Activated CD8-positive, alpha-beta T cell treated with anti-CD3 and anti-CD28 coated beads, Interleukin-2, amount 10 ng/mL, durations not matched to agents 7 days and 5 days (primary cell): ENCODE measurements at places on chromosomes 1 and 21. TPM values are rescaled to one million over a fixed set of nuclear protein-coding genes. Genes with fewer than 3 reads are reported as not detected.
A peak's percentile ranks its signal among the peaks of the same experiment; 100 is the strongest.

POU3F1 gene
- total RNA-seq, result not detected

ICOSLG gene
- total RNA-seq, result 1.8 TPM

- no peak for DNase-seq
Measured at GRCh38 chr1:60949154-60949825, 133.1 kb upstream of the NFIA start.

DNA sequence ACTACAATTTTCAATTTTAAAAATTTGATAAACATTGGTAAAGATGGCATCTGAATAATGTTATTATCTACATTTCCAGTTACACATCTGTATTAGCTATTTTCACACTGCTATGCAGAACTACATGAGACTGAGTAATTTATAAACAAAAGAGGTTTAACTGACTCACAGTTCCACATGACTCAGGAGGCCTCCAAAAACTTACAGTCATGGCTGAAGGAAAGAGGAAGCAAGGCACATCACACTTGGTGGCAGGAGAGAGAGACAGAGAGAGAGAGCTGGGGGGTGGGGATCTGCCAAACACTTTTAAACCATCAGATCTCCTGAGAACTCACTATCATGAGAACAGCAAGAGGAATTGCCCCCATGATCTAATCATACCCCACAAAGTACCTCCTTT, 850.0 kb downstream of the LTN1 start:
- DNase-seq, result no peak

- peak; percentile 30 for DNase-seq
Measured at GRCh38 chr1:115469703-115470476, 131.8 kb upstream of the NGF start.

GRCh38 chr1:41535276-41535675, 50.8 kb upstream of the EDN2 start:
- no peak for DNase-seq

DNA sequence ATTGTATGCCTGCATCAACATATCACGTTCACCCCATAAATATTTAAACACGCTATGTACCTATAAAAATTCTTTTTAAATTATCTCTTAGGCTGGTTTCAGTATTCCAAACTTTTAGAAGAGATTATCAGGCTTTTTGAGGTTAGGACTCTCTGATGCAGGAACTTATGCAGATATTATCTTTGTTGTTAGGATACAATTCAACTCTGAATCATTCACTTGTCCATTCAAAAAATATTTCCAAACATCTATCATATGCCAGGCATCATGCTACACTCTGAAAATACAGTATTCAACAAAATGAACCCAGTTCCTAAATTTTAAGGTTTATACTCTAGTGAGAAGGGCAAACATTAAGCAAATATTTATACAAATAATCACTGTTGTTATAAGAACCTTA, 40.5 kb downstream of the ASH1L start:
- DNase-seq, result no peak

DNA sequence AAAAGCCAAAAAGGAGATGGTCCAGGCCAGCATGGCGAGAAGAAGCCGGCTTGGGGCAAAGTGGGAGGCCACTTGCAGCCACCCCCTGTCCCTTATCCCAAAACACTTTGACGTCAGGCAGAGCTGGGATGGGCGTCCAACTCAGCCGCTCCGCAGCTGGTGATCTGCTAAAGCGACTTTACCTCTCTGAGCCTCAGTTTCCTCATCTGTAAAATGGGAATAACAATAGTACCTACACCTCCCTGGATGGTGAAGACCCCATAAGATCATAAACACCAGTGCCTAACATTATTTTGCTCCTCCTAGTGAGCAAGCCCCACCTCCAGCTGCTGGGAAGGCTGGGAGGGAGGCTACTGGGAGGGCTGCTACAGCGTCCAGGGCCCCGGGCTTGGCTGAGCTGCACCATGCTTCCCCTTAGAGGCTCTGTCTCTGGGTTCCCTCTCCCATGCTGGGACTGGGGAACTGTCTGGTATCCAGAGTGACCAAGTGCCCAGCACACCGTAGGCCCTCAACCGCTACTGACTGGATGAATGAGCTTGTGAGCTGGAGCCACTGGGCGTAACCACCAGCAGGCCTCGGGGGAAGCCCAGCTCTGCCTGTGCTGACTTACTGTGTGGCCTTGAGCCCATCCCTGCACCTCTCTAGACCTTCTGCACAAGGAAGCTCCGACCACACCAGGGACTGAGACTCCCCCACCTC, 18.3 kb downstream of the IFFO2 start:
- no peak for DNase-seq

GRCh38 chr21:38486706-38487105, 11.6 kb downstream of the ERG start:
- DNase-seq, result no peak

RORC gene
- 2.4 TPM for total RNA-seq

SPATA6 gene
- total RNA-seq, result 0.95 TPM

INSRR gene
- 0.21 TPM for total RNA-seq
